A172 (cell line): ENCODE measurements at places on chromosomes 3 and 15. TPM values are rescaled to one million over a fixed set of nuclear protein-coding genes. Genes with fewer than 3 reads are reported as not detected.

The GLDN gene
- 0.57 TPM in 1 of 2 replicates, not detected in the other for total RNA-seq

The CDHR4 gene
- not detected in 2 replicates for total RNA-seq

DNA sequence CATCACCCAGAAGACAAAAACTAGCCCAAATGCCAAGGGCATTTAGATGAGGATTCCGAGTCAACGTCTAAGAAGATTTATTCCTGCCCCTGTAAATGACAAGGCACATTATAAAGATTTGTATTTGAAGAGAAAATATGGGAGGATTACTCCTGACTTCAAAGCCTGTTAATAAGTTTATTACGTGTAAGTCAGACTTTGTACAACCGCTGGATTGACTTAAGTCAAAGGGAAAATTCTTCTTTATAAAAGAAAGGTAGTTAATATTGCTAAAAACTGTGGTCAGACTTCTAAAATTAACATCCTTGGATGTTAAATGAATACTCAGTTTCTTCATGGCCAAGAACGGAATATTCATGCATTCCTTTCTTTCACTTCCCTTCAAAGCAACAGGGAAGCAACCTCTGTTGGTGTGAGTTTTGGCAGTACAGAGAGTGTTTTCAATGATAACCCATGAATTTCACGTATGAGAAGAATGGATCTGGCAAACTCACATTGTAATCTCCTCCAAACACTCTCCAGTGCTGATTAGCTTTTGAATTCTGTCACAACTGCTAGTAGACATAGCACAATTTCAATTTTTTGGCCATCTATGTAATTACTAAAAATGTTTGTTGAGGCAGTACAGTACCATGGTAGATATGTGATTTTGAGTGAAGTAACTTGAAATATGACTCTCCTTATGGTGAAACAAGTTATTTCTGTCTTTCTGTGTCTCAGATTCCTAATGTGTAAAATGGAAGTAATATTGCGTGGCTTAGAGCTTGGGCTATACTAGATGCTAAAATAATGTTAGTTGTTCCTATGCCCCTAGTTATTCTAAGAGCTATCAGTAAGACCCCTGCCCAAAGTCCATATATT lies 62.0 kb downstream of the PLD1 start:
- DNase-seq: no peak

DNA sequence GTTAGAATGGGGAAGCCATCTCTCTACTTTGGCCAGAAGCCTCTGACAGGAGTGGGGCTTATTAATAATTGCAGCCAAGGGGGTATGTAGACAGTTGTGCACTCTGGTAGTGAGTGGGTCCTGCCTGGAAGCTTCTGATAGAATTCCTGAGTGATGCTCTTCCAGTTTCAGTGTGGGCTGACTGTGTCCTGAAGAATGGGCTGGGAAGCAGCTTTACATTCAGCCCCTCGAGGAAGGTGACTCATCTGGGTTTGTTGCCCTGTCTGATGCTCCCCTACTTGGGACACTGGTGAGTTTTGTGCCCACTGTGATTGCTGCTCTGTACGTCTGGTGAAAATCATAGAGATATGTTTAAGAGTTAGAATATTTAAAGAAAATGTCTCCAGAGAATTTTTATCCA lies 444.7 kb upstream of the RBMS3 start:
- peak; percentile 7 for DNase-seq

- DNase-seq: no peak
Measured at GRCh38 chr3:183541738-183542137, 13.8 kb downstream of the KLHL6 start.

DNA sequence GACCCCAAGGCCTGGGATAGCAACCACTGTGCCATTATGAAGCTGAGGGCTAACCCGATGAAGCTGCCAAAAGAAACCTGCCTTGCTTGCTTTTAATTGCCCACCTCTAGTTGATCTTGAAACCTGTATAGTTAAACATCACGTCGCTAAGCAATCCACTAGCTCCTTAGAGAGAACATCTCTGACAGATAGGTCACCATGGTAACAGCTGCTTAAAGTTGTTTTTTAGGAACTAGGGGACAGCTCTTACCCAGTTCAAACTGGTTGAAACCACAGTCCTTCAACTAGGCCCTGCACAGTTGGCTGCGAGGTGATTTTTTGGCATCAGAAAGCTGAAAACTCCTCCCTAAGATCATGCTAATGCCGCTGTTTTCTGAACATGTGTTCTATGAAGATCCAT lies 135.7 kb downstream of the EBLN2 start:
- DNase-seq: no peak

DNA sequence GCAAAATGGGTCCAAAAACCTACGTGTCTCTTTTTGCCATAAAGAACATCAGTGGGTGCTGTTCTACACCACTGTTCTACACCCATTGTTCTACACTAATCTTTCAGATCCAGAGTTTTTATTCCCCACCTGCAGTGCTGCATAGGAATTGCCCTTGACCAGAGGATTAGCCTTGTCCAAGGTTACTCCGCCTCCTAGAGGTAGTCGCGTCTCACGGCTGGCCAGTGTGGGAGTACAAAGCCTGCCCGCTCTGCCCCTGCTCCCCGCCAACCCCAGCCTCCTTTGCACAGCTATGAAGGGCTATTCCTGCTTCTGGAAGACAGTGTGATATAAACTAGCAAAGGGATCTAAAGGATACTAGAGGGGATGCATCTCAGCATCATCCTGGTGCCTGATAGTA lies 222.1 kb upstream of the LMCD1 start:
- no peak for DNase-seq

GRCh38 chr3:123712077-123712860 lies 127.4 kb upstream of the HACD2 start:
- no peak for DNase-seq

- DNase-seq: no peak
Measured at GRCh38 chr3:98518816-98519215, 3.9 kb downstream of the CLDND1 start.

DNA sequence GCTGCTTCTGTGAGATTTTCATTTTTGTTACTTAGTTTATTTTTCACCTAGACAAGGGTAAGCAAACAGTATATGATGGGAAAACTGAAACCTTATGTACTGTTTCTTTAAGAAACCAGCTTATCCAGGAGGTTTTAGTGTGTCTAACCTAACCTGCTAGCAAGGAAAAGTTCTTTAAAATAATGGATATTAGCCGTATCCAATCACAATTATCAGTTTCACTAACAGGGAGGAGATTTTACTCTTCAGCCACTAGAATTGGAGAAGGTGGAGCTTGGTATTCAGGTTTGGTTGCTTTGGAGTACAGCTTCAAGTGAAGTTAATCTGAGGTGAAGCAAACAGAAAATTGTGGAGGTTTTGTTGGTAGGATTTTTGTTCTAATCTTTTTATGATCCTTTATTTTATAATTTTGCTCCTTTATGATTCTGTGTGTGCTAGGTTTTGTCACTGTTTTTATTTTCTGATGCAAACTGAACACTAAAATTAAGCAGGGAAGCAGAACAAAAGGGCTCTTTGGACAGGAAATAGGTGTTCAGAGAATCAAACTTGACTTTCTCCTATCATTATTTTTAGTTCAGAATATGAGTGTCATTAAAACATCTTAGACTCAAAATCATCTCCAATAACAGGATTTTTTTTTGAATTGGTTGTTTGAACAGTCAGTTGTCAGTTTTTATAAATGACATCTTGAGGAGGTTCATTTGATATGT lies 13.0 kb downstream of the ZFAND6 start:
- DNase-seq: peak; percentile 87

- DNase-seq: peak; percentile 39
Measured at GRCh38 chr15:90343302-90343790, 8.7 kb upstream of the ZNF774 start.

DNA sequence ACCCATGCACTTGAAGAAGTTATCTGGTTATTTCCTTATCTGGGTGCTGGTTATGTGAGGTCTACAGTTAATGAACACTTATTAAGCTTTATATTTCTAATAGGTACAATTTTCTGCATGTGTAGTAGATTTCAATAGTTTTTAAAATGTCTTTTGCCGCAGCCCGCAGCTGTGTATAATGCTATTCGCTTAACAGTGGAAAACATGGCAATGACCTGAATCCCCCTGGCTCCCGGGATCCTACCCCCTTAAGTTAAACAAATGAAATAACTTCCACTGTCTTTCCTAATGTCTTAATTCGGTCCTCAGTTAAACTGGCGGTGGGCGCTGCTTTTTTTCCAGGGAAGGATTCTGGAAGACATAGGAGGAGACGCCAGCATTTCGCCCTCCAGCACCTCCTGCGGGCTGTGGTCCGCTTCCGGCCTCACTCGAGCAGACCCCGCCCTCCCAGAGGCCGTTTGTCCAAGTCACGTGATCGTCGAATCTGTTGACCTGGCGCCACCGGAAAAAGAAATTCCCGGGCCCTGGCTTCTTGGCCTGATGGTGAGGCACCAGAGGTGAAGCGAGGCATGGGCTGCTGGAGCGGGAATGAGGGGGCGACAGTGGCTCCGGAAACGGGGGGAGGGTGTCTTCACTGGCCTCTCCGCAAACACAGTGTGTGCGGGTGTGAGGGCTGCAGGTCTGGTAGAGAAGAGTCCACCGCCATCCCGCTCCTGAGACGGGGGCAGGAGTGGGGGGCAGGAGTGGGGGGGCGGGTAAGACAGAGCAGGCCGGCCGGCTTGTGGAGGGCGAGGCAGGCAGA lies 45.6 kb upstream of the CSPG4 start:
- peak; percentile 87 for DNase-seq

- DNase-seq: no peak
Measured at GRCh38 chr3:112127522-112128494, 5.2 kb downstream of the GCSAM start.

- DNase-seq: no peak
Measured at GRCh38 chr3:192408007-192408646, 319.2 kb downstream of the FGF12 start.

GRCh38 chr3:5317557-5317956 lies 130.1 kb downstream of the EDEM1 start:
- DNase-seq: no peak

- DNase-seq: peak; percentile 42
Measured at GRCh38 chr3:153277029-153277428, 115.0 kb downstream of the RAP2B start.

DNA sequence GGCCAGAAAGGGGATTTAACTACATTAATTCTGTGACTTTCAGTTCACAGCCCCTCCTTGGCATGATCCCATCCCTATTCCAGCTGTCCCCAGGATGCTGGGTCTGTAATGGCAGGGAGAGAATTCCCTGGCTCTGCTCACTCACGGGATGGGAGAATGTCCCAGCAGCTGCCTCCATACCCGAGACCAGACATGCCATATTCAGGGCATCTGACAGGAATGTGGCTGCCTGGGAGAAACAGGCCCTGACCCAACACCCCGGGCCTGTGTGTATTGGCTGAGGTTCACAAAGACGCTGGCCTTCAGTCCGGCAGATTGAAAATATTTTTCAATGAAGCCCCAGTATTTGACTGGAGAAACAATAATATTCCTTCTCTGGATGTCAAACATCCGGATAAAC lies 83.6 kb upstream of the SMAD3 start:
- no peak for DNase-seq
